Fibroblast of lung (primary cell): ENCODE measurements at places on chromosomes 12 and 14. TPM values are rescaled to one million over a fixed set of nuclear protein-coding genes. Genes with fewer than 3 reads are reported as not detected.

GPR132 gene
- total RNA-seq, result 0.17 and 0.26 TPM in 2 replicates

GPR84 gene
- total RNA-seq, result not detected in 2 replicates

MLXIP gene
- 12.6 and 17.0 TPM in 2 replicates for total RNA-seq

TSPAN11 gene
- 1.5 and 2.6 TPM in 2 replicates for total RNA-seq

FGF6 gene
- total RNA-seq, result not detected in 2 replicates

PARP2 gene
- total RNA-seq, result 5.6 and 6.6 TPM in 2 replicates

PCED1B gene
- total RNA-seq, result 0.26 and 0.33 TPM in 2 replicates

GPR65 gene
- total RNA-seq, result under 0.01 and 0.17 TPM in 2 replicates

ENDOU gene
- 0.17 TPM in 1 of 2 replicates, not detected in the other for total RNA-seq

ZCCHC8 gene
- total RNA-seq, result 20.5 and 23.8 TPM in 2 replicates

KLRD1 gene
- total RNA-seq, result 0.17 and 0.26 TPM in 2 replicates

KIF26A gene
- under 0.01 and 2.0 TPM in 2 replicates for total RNA-seq

KRT5 gene
- not detected in 2 replicates for total RNA-seq

CD4 gene
- 14.4 and 27.2 TPM in 2 replicates for total RNA-seq

GLS2 gene
- total RNA-seq, result under 0.01 and 0.17 TPM in 2 replicates

KRT2 gene
- total RNA-seq, result not detected in 2 replicates

FAM222A gene
- total RNA-seq, result under 0.01 TPM in 1 of 2 replicates, not detected in the other

KLRC4 gene
- not detected in 2 replicates for total RNA-seq

MYF6 gene
- total RNA-seq, result under 0.01 TPM in 1 of 2 replicates, not detected in the other

KCNJ8 gene
- 7.4 and 13.2 TPM in 2 replicates for total RNA-seq

POTEG gene
- not detected in 2 replicates for total RNA-seq

PPM1H gene
- total RNA-seq, result 0.51 and 3.1 TPM in 2 replicates

LIN7A gene
- 9.5 and 22.8 TPM in 2 replicates for total RNA-seq

RPL10L gene
- not detected in 2 replicates for total RNA-seq

OR4K1 gene
- total RNA-seq, result not detected in 2 replicates

KRT71 gene
- total RNA-seq, result not detected in 2 replicates

PTCSC3 gene
- total RNA-seq, result not detected in 2 replicates

IRAK4 gene
- 20.0 and 27.6 TPM in 2 replicates for total RNA-seq

PRH2 gene
- not detected in 2 replicates for total RNA-seq
